Nephron progenitor cell (in vitro differentiated cells): ENCODE measurements at places on chromosomes 3 and 15.

GRCh38 chr3:144127014-144127413 lies 155.4 kb downstream of the DIPK2A start:
- DNase-seq = no peak

DNA sequence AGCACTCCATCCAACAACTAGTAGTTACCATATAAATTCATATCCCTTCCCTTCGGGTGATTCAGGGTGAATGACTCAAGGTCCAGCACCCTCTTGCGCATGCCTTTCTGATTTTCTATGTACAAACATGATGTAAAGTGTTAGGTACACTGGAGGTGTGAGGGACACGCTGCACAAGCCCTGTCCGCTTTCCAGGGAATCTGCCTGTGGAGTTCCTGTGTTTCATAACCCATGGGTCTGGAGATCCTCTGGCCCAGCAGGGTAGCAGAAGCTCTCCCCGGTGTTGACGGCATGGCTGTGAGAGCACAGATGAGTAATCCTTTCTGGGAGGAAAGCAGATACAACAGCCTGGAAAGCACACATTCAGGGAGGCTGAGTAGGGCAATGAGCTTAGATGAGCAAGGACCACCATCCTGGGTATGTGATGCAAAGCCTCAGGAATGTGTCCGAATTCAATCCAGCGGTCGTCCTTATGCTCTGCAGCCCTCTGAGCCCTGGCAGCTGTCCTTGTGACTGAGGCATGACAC lies 142.9 kb upstream of the TP63 start:
- DNase-seq = no peak

- DNase-seq = no peak
Observed at GRCh38 chr15:91075739-91076138, 24.3 kb upstream of the SV2B start.

- no peak for DNase-seq
Observed at GRCh38 chr3:149199474-149199873, 22.2 kb downstream of the CP start.

DNA sequence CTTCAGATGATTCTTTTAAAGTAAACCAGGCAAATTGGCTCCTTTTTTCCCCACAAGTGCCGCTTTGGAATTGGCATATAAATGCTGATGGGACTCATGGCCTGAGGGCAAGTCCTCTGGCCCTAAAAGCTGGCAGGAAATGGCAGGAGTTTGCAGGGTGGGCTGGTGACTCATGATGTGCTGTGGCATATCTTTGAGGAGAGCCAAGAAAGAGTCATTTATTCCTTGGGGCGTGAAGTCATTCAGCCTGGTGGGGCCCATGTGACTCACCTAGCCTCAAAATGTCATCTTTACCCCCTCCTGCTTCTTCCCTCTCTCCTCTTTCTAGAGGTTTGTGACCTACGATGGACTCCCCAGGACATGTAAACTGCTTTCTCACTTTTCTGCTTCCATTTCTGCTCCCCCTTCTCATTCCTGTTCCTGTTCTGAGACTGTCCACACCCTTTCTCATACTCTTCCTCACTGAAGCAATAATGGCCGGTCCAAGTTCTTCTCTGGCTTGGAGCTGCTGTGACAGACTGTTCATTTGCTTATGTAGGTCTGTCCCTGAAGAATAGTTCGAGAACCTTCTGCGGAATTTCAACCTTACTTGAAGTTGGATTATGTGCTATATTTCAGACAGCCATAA lies 326.1 kb downstream of the SATB1 start:
- DNase-seq = no peak

DNA sequence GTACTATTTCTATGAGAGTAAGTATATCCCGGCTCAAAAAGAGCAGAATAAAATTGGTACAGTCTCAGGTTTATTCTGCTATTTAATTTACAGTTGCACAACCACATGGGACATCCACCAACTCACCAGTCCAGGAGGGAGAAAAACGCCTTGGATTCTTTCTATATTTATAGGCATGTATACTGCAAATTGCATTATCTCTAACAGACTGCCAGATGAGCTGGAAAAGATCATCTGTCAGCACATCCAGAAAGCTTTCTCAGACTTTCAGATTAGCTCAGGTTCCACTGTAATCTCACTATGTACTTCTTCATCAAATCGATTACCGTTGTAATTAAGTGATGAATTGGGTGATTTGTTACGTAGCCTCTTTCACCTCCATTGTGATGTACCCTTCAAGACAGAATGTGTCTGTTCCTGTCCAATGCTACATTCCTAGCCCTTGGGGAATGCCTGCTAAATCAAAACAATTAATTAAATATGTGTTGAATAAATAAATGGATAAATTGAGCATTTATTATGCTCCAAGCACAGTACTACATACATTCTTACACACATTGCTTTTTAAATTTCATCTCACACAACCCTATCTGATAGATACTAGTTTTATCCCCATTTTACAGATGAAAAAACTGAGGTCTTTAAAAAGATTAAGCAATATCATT lies 38.1 kb upstream of the TMC3 start:
- DNase-seq = no peak

GRCh38 chr3:111589303-111590142 lies 5.6 kb downstream of the ZBED2 start:
- DNase-seq = no peak

- DNase-seq = no peak
Observed at GRCh38 chr3:106183762-106184391, 315.1 kb upstream of the CBLB start.

DNA sequence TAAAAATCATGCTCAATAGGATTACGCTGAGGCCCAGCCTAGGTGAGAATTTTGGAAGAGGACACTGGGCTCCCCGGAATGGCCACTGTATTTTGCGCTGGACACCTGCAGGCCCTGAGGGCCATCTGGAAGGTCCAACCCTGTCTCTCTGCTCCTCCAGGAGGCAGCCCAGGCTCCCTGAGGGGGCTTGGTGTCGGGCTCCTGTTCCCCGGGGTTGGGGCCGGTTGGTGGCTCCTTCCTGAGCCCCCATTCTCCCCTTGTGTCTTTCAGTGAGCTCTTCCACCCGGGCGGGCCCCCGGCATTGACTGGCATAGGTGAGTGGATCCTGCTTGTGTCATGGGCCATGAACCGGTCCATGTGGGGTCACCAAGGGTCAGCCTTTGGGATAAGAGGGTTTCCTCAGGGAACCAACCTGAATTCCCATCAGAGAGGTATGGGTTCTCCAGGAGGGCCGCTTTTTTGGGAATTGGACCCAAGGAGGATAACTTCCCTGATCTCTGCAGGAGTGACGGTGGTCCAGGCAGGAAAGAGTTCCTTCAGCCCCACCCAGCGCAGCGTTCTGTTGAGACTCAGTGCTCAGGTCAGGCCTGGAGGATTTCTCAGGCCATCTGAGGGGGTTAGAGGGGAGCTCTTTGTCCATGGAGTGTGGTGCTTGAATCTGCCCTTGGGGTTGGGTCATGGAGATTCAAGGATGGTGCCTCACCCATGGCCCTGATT lies 187.8 kb downstream of the UBE3A start:
- no peak for DNase-seq

DNA sequence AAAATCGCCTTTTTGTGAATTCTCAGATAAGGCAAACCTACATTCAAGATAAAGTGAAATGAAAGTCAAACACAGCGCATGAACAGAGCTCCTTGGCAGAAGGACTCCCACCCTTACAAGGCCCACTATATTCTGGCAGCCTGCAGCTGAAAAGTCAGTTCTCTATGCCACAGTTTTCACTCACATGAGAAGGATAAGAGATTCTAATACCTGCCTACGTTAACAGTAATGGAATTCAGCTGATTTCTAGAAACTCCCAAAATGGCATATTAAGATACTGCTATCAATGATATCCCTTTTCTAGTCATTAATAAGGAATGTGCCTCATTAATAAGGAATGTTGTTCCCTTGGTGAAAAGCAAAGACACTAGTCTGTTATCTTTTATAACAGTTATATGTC lies 27.0 kb downstream of the SLC30A4 start:
- no peak for DNase-seq

GRCh38 chr15:56344336-56344735 lies 20.9 kb upstream of the TEX9 start:
- DNase-seq = no peak

- no peak for DNase-seq
Observed at GRCh38 chr3:169923831-169924230, 12.5 kb downstream of the SAMD7 start.
